ENCODE measurements at places on chromosomes 1 and 21.

DNA sequence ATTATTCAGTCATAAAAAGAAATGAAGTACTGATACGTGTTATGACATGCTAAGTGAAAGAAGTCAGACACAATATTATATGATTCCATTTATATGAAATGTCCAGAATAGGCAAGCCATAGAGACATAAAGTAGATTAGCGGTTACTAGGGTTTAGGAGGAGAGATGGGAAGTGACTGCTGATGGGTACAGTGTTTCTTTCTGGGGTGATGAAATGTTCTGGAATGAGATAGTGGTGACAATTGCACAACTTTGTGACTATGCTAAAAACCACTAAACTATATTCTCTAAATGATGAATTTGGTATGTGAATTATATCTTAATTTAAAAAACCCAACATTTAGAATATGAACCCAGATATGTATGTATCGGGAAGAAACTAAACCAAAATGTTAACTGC is 27.6 kb downstream of the IPP start:
- no peak for DNase-seq

- no peak for DNase-seq
Measured at GRCh38 chr1:114473796-114474195, 37.2 kb downstream of the TRIM33 start.

DNA sequence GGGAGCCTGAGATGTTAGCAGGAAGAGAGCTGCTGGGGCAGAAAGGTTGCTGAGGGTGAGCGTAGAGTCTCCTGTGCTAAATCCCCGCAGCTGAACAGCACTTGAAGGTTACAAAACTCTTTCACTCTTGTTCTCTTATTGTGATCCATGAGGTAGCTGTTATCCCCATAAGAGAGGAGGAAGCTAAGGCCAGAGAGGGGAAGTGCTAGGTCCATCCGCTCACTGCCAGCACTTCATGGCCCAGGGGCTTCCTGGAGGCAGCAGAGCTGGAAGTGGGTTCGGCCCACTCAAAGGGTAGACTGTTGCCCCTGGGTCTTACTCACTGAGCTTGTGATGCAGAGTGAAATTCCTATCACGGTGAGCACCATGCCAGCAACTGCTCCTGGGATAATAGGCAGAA is 5.6 kb downstream of the TMEM234 start:
- DNase-seq, result no peak

GRCh38 chr21:15748586-15748985 is 18.8 kb downstream of the USP25 start:
- no peak for DNase-seq

- no peak for DNase-seq
Measured at GRCh38 chr21:25934771-25935224, 200.0 kb downstream of the GABPA start.

Measured in GOT3 (cell line).